SJSA1 (cell line): ENCODE measurements at places on chromosomes 4 and X. TPM values are rescaled to one million over a fixed set of nuclear protein-coding genes. Genes with fewer than 3 reads are reported as not detected.

DNA sequence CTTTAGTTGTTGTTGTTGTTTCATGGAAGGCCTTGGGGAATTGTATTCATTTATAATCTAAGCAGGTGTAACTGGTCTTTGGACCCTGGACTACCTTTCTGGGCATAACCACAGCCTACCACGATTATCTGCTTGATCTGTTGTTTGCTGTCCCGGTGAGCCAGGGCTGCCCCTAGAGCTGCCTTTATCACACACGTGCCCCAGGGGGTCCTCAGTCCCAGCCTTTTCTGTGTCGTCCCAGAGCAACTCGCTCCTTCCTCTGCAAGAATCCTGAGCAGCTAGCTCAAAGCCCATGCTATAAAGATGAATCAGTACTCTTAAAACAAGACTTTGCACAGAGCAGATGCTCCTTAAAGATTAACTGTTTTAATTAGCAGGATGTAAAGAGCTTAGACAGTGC is 273.2 kb downstream of the EVC2 start:
- H3K27me3 ChIP-seq = no peaks in the 10 kb centered on the region
- DNase-seq = no peak

The ETFDH gene
- total RNA-seq = 17.6 and 21.1 TPM in 2 replicates

- no peaks in the 10 kb centered on the region for H3K27me3 ChIP-seq
- H3K36me3 ChIP-seq = no peaks in the 10 kb centered on the region
- no peak overlapping the region for H3K4me3 ChIP-seq
- no peaks in the 10 kb centered on the region for H3K4me1 ChIP-seq
- DNase-seq = no peak
- H3K27ac ChIP-seq = no peak overlapping the region
Measured at GRCh38 chrX:132184871-132185270, 34.4 kb downstream of the RAP2C start.

DNA sequence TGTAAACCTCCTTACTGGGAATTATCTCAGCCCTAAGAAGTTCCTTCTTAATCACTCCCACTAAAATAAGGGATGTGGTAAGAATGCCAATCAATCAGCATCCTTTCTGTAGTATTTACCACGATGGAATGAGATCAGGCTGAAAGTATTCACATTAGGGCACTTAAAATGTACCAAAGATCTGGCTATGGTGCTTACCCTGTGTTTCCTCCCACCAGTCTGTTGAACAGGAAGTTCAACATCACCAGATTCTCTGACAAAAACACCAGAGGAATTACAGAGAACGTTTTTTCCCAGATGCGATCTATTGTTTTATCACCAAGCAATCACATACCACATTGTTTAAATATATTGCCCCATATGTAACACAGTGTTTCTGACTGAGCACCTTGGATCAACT is 2.1 kb upstream of the CLCN3 start:
- no peak for DNase-seq
- no peaks in the 10 kb centered on the region for H3K27me3 ChIP-seq
- H3K27ac ChIP-seq = no peak overlapping the region
- H3K4me1 ChIP-seq = peaks cover 11% of the 10 kb centered on the region

DNA sequence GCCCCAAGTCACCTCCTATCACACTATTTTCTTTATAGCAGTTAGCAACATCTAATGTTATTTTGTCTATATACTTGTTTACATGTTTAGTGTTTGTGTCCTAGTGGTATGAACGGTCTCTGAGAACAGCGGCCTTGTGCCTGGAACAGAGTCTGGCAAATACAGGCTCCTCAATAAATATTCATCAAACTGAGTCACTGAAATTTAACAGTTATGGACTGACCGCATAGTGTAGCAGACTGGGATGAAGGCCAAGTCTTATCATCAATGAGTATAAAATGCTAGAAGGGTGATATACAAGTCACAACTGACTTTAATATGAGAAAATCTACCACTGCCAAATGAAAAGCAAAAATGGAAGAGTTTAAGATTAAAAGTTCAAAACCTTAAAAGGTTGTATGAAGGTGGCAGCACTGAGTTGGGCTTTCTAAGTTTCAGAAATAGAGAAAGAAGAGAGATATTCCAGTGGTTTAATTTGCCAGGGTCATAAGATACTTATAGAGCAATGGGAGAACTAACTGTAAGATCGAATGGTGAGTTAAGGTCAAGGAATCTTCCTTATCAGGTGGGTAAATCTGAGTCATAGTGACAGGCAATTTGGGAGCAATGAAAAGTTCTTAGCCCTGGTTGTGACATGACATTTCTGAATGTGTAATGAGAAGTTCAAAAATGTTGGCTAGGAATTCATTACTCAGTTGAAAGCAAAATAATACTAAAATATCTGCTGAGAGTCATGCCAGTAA is 34.9 kb downstream of the ELOVL6 start:
- H3K36me3 ChIP-seq = no peaks in the 10 kb centered on the region
- H3K27me3 ChIP-seq = no peaks in the 10 kb centered on the region
- peaks cover 36% of the 10 kb centered on the region for H3K4me1 ChIP-seq
- no peak overlapping the region for H3K4me3 ChIP-seq
- H3K27ac ChIP-seq = peak overlapping the region; percentile 62

The UNC5C gene
- total RNA-seq = 0.03 TPM in 1 of 2 replicates, not detected in the other

- H3K4me3 ChIP-seq = no peak overlapping the region
- no peaks in the 10 kb centered on the region for H3K27me3 ChIP-seq
- no peak overlapping the region for H3K27ac ChIP-seq
Measured at GRCh38 chrX:17613979-17614588, 123.2 kb upstream of the SCML1 start.
